MV-4-11 (cell line): ENCODE measurements at places on chromosomes 3 and 15.

DNA sequence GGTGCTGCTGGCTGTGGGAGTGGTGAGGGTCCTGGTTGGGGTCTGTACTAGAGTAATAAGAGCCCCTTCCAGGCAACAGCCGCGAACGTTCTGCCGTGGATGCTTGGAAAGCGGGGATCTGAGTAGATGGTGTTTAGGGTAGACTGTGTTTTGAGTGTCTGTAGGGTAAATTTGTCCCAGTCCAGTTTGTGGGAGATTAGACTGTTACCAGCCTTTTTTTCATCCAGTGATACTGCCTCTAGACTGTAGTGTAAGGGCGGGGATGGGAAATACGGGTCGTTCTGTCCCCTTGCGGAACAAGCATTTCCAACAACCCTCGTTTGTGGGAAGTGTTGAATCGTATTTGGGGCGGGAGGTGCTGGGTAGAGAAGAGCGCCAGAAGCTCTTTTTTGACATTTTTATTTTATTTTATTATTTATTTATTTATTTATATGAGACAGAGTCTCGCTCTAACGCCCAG lies 424 bp downstream of the HAUS2 start:
- peak; percentile 42 for DNase-seq

GRCh38 chr15:60326824-60327654 lies 70.7 kb downstream of the ANXA2 start:
- DNase-seq, result peak; percentile 33

DNA sequence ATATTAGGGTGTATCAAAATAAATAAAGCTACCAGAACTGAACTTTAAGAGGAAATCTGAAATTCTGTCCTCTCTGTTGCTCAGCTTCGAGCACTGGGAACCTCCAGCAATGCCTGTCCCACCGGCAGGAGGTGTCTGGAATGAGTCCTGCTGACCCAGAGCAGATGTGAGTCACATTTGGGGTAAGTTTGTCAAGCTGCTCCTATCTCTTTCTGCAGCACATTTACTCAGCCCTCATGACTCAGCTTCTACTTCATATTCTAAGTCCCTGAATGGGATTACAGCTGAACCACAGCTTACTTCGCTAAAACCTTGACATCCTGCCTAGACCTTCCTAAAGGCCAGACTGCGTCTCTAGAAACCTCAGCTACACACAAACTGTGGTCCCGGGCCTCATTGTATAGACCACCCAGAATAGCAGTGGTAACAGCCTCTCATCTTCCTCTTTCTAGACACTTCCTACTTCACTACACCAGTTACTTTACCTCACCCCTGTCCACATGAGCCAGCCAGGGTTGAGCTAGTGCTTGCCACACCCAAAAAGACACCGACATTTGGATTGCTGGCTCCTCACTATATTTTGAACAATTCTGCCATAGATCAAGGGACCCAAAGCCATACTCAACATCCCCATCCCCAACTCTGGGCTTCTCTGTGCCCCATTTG lies 109.6 kb upstream of the TMCO5A start:
- DNase-seq, result peak; percentile 100

GRCh38 chr15:30030345-30030744 lies 52.4 kb upstream of the GOLGA8J start:
- no peak for DNase-seq

DNA sequence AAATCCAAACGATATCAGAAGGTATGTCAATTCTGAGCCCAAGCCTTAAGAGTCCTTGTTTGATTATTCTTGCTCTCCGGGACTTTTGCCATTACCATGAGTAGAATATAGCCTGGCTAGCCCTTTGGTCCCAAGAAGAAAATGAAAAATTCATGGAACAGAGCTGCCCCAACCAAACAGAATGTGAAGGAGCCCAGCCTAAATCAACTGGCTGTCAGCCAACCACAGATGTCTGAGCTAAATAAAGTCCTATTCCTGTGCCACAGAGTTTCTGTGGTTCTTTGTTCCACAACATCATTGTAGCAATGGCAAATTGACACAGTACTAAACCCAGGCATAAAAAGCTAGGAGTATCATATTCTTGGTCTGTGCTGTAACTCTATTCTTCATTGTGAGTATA lies 185.2 kb downstream of the CPNE4 start:
- DNase-seq, result peak; percentile 10

DNA sequence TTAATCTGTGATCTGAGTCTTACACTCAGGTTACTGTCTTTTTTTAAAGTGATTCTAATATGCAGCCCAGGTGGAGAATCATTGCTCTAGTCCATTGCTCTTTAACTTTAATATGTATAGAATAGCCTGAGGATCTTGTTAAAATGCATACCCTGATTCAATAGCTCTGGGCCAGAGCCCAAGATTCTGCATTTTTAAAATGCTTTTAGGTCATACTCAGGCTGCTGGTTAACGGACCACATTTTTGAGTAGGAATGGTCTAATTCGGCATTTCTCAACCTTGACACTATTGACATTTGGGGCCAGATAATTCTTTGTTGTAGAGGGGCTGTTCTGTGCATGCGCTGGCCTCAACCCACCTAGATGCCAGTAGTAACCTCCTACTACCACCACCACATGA lies 20.9 kb upstream of the FSTL1 start:
- DNase-seq, result no peak

DNA sequence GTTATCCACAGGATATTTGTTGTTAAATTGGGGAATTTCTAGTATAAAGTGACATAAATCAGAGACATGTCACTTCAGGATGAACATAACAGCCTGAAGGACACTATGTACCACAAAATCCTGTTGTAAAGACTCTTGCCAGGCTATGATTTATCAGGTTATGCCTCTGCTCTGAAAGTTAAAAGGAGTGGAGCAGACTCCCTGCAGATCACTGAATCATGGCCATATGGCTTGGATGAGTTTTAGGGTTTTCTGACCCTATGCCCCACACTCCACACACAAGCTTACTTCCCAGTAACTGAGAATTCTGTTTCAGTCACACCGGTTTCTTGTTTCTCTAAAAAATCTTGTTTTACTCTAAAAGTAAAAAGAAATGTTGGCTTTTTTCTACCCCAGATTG lies 869.4 kb downstream of the NAALADL2 start:
- DNase-seq, result no peak

DNA sequence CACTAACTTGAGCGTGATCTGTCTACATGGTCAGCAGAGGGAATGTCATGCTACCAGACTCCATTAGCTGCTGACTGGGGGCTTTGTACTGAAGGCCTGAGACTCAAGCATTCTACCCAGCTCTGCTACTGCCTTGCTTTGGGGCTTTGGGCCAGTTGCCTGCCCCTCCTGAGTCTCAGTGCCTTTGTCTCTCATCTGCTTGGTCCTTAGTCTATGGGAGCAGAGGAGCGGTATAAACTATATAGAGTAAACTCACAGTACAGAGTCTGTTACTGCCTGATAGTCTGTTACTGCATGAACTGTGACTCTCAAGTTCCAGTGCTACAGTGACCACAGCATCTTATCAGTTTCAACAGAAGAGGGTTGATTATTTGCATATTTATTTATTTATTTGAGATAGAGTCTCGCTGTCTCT lies 38.5 kb upstream of the C15orf39 start:
- DNase-seq, result no peak

- no peak for DNase-seq
These were observed 7.5 kb downstream of the UNC45A start for GRCh38 chr15:90942354-90943120.

- no peak for DNase-seq
These were observed 17.5 kb upstream of the HACD2 start for GRCh38 chr3:123602325-123602724.

DNA sequence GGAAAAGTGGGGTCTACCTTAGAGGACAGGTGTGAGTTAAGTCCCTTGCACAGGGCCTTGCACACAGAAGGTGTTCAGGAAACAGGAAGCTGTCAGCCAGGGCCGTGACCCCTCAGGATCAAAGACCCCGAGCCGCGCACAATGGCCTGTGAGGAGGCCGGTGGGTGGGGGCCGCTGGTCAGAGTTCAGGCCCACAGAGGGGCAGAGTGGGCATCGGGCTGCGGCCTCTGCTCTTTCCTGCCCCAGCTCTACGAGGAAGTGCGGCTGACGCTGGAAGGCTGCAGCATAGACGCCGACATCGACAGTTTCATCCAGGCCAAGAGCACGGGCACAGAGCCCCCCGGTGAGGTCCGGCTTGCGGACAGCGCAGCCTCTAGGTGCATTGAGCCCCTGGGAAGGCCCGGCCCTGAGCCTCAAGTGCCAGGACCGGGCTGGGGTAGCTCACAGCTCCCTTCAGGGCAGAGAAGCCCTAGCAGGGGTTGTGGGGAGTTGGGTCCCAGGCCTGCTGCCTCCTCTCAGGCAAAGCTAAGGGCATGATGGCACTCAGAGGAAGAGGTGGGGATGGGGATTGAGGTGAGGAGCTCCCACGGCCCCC lies 37.2 kb downstream of the PSTPIP1 start:
- no peak for DNase-seq

DNA sequence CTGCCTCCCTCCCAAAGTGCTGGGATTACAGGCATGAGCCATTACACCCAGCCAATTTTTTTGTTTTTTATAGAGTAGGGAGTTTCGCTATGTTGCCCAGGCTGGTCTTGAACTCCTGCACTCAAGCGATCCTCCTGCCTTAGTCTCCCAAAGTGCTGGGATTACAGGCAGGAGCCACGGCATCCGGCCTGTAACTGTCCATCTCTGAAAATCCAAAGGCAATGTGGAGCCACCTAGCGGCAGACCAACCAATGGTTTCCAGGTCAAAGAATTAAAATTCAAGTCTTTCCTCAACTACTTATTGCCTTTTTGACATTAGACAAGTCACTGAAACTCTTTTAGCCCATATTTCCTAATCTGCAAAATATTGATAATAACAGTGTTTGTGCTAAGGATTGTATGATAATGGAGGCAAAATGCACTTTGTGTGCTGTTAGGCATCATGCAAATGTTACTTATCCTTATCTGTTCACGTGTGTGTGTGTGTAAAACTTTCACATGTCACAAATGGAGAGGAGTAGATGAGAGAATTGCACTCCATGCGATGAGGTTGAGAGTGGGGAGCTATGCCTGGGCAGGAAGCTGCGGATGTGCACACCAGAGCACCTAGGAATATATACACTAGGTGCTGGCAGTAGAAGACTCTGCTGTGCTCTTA lies 48.7 kb downstream of the COL8A1 start:
- DNase-seq, result peak; percentile 31

GRCh38 chr15:78103406-78104118 lies 11.2 kb downstream of the SH2D7 start:
- DNase-seq, result peak; percentile 93

DNA sequence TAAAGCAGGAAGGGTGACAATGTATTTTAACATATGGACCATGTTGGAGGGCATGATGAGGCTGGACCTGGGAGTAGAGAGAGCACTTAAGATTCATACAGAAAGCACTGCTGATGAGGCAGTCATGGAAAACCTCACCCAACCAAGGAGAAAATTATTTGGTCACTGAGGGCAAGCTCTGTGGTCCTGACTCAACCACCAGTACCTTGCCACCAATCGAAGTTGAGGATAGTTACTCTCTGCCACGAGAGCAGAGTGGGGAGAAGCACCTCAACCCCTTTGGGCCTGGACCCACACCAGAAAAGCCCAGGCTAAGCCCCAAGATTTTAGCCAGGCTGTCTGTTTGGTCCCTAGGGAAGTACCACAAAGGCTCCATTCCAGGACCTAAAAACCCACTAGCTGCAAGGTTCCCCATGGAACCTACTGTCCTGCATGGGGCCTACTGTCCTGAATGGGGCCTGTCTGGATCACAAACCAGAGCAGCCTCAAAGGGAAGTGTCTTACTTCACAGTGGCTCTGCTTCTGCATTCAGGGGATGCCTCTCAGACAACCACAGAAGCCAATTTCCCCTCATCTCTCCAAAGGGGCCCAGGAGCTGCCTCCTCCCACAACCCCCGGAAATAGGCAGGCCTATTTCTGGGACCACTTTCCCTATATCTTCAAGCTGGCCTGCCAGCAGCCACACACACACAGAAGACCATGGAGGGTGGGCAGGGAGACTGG lies 4.2 kb downstream of the CCDC71 start:
- peak; percentile 89 for DNase-seq

DNA sequence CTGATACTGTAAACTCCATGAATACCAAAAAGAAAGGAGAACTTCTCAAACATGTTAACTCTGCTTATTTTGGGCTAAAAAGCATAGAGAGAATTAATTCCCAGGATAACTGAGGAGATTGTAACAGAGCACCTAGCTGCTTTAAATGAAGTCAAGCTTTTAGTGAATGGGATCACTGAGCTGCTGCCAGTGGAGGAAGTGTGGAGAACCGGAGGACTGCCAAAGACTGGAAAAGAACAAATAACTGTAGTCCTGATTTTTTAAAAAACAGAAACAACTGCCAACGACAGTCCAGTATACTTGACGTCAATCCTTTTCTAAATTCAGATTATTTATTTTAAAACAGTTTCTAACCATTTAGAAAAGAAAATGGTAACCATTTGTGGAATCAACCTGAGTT lies 3.3 kb downstream of the C3orf70 start:
- DNase-seq, result no peak

DNA sequence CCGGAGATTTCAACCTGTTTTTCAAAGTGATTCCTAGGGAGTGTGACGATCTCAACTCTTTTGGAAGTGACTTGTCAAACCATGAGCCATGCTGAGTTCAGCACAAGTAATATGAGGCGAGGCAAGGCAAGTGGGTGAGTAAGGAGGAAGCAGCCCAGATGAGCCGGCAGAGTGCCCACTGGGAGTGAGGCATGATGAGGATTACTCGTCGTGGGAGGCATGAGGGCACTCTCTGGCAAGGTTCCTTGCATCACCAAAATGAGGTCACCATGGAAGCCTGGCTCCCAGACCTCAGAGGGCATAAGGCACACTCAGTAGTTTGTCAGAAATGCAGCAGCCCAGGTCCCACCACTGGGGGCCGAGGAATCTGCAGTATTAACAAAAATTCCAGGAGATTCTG lies 636.1 kb downstream of the MAGI1 start:
- DNase-seq, result peak; percentile 42

- DNase-seq, result no peak
These were observed 110.3 kb downstream of the FRMD5 start for GRCh38 chr15:44084770-44085169.

GRCh38 chr15:81572190-81572589 lies 198.2 kb upstream of the TMC3 start:
- DNase-seq, result no peak

DNA sequence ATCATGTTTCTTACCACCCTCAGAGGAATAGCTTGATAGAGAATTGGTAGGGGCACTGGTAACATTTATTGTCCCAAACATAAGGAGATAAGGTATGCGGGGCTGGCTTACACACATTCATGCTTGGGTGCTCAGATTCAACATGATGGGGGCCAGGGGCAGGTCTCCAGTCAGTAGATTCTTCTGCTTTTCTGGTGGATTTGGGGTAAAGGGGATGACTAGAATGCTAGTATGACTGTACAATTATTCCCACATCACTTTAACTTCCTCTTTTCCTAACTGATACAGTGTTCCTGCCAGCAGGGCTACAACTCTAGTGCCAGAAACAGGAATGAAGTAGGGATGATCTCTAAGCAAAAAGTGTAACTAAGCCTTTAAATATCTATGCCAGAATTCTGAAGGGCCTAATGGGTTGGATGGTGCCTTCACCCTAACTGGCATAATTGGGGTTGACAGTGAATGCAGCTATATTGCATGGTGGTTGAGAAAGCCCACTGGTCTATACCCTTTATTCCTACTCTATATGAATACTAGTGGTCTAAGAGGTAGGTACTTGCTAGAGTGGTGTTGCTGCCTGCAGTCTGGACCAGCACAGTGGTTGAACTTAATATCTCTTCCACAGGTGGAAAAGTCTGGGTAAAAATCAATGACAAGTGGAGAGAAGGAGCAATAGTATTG lies 117.4 kb downstream of the IL12A start:
- peak; percentile 89 for DNase-seq
